NCI-H1417 treated with DMSO at 0.1 percent for 48 hours (cell line): ENCODE measurements at places on chromosomes 2 and 18.
A peak's percentile ranks its signal among the peaks of the same experiment; 100 is the strongest.

- DNase-seq = no peak
Measured at GRCh38 chr2:3254442-3254941, 123.1 kb downstream of the EIPR1 start.

GRCh38 chr2:227462972-227463931 lies 8.7 kb upstream of the AGFG1 start:
- DNase-seq = no peak

DNA sequence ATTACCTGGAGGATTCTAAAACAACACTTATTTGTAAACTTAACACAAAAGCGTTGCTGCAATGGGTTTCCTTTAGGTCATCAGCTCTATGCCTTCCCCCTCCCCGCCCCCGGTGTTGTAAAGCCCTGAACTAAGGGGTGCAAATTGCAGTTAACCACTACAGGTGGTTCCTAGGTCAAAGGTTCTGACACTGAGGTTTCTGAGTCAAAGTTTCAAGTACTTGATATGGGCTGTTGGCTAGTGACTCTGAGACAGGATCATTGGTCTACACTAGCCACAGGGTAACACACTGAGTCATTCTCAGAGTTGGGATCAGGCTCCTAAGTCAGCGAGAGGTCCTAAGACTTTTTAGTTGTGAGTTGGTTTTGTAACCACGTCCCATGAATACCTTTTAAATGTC lies 15.4 kb downstream of the IL1B start:
- no peak for DNase-seq

DNA sequence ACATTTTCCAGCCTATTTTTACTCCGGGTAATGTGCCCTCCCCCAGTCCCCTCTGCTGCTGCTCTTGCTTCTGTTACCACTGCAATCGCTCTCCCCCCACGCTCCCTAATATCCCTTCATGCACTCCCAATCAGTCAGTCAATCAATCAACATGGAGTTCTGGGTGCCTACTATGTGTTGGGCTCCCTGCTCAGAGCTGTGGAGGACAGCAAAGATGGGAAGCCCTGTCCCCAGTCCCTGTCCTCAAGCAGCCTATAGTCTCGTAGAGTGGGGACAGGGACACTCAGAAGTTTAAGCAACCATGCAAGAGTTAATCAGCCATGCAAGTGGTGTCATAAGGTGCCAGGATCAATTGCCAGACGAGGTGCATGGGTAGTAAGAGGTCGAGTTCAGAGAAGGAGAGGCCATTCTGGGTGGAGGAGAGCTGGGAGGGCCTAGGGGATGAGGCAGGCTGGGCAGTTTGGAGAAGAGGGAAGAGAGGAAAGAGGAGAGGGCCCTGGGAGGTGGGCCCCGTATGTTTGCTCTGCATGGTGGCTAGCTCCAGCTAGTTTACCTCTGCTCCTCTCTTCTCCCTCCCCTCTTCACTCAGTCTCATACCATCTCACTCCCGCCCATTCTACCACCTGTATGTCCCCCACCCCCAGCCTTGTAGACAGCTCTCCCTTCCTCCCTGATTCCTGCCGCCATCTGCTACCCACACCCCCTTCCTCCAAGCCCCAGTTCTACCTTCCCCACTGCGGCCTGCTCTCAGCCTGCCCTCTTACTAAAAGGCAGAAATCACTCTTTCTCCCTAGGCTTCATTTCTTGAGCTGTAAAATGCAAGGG lies 3.9 kb downstream of the ASIC4 start:
- DNase-seq = no peak

GRCh38 chr18:12679183-12679786 lies 21.4 kb upstream of the SPIRE1 start:
- no peak for DNase-seq

GRCh38 chr2:214549946-214550345 lies 139.1 kb downstream of the VWC2L start:
- no peak for DNase-seq

GRCh38 chr18:46794607-46795006 lies 37.8 kb upstream of the ST8SIA5 start:
- no peak for DNase-seq

- no peak for DNase-seq
Measured at GRCh38 chr2:239585422-239585821, 184.6 kb upstream of the HDAC4 start.

DNA sequence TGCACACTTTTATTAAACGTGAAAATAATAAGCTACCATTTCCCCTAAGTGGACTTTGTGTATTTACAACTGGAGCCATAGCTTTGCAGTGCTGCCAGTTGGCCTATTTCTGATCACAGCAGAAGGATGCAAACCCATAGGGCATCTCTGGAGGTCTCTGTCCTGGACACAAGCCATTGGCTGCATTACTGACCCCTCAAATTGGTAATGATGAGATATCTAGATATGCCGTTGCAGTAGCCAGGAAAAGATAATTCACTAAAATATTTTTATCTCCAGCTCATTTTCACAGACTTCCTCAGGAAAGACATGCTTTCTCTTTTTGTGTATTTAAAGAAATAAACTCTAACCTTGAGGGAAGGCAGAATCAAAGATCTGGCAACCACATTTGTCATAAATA lies 182.5 kb downstream of the TDRD15 start:
- DNase-seq = no peak

- DNase-seq = no peak
Measured at GRCh38 chr2:158239271-158239670, 137.6 kb downstream of the UPP2 start.

DNA sequence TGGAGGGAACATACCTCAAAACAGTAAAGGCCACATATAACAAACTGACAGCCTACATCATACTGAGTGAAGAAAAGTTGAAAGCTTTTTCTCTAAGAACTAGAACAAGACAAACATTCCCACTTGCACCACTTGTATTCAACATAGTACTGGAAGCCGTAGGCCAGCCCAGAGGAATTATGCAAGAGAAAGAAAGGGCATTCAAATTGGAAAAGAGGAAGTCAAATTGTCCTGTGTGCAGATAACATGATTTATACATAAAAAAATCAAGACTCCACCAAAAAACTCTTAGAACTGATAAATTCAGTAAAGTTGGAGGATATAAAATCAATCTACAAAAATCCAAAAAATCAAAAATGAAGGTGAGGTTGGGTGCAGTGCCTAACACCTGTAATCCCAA lies 8.0 kb upstream of the KDM3A start:
- DNase-seq = no peak

DNA sequence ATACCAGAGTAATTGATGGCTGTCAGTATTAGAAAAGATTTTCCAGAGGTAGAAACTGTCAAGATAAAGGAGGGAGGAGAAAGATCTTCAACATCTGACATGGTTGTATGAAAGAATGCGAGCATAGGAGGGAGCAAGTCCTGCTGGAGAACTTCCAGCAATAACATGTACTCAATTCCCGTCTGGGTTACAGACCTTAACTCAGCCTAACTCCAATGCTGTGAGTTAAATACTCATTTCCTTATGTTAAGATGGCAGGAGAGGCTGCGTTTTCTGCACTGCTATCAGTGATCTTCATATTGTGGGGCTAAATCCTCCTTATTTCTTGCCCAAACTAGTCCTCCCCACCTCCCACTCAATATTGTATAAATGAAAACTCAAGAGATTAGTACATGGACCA lies 6.7 kb upstream of the CERS6 start:
- DNase-seq = no peak

- DNase-seq = no peak
Measured at GRCh38 chr2:42978175-42978886, 185.9 kb upstream of the HAAO start.

- DNase-seq = no peak
Measured at GRCh38 chr18:76528477-76529432, 33.7 kb upstream of the ZNF516 start.

DNA sequence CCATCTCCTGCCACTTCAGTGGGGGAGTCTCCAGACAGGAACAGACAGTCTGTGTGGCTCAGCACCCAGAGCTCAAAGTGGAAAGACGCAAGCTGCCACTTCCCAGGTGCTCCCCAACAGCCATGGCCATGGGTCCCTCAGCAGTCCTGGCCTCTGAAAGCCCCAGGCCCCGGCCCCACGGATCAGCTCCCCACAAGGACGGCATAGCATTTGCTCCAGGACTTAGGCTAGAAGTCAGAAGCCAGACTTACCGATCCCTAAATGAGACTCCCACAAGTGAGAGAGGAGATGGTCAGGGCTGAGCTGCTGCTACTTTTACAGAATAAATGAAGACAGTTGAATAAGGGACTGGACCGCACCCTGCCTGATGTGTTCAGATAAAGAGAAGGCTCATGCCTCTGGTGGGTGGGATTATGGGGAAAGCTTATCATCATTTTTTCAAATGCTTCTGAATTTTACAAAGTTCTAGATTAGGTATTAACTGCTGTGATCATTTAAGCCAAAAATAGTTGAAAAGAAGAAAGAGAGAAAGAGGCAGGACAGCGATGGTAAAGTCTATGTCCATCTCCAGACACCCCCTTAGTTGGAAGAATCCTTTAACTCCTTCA lies 50.5 kb downstream of the ADD2 start:
- no peak for DNase-seq

DNA sequence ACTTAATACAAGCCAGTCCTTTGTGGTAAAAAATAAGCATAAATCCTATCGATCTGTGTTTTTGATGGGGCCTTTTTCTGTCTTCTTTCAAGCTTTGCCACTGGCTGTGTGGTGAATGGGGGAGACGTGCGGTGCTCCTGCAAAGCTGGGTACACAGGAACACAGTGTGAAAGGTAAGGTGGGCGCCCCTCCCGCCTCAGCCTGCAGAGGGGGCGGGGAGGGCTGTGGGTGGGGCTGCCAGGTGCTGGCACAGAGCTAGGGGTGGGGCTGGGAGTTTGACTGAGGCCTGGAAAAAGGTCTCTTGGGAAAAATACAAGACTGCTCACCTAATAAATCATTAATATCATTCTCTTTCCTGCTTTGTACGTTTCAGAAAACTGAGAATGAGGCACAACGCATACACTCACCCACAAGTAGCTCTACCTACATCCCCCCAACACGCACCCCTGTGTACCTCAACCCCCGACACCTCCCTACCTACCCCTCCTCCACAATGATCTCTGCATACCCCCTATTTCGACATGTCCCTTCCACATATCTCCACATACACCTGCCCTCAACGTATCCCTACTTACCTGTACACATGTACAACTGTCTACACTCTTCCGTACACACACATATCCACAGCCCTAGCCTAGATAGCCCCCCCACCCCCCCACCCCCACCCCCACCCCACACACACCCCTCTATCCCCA lies 129.7 kb upstream of the TTC39C start:
- DNase-seq = peak; percentile 65

GRCh38 chr18:25647404-25647803 lies 295.4 kb upstream of the ZNF521 start:
- no peak for DNase-seq

GRCh38 chr2:158686210-158686691 lies 108.9 kb upstream of the DAPL1 start:
- DNase-seq = no peak

DNA sequence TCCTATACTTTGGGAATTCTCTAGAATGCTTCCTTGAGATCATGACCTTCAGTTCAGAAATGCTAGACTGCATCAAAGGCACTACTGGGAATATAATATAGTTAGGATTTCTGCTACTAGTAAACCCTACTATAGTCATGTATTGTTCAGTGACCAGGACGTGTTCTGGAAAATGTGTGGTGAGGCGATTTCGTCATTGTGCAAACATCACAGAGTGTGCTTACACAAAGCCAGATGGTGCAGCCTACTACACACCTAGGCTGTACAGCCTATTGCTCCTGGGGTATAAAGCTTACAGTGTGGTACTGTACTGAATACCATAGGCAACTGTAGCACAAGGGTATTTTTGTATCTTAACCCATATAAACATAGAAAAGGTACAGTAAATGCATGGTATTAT lies 13.0 kb downstream of the CXCR4 start:
- no peak for DNase-seq

DNA sequence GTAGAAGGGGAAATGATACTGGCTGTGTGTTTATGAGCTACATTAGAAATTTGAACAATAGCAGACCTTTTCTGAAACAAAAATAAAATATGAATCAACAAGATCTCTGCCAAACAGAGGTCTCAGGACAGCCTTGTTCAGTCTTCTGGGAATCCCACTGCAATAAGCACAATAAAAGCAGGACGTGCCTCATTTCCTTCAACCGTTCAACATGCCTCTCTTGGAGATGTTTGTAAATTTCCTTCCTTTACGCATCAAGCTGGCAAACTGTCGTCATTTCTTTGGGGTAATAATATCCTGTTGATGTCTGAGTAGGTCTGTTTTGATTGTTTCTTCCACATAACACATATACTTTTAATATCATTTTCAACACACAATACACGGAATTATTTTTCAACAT lies 77.2 kb downstream of the TCF4 start:
- no peak for DNase-seq

GRCh38 chr2:208025814-208026184 lies 472 bp upstream of the PLEKHM3 start:
- DNase-seq = no peak

DNA sequence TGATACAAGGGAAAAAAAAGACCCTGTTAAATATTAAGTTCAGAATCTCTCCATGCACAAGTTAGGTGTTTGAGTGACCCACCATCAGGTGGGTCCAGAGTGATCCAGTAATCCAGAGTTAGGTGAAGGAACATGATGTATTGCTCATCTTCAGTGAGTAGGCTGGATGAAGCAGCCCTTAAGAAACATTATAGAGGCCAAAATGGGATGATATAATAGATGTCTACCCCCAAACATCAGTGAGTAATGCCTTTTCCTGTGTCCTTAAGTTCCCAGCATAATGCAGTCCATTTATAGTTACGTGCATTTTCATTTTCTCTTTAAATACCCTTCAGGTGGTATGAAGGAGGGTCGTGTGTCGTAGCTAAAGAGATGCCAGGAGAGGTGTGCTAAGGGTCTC lies 89.6 kb downstream of the MAP4K4 start:
- no peak for DNase-seq

DNA sequence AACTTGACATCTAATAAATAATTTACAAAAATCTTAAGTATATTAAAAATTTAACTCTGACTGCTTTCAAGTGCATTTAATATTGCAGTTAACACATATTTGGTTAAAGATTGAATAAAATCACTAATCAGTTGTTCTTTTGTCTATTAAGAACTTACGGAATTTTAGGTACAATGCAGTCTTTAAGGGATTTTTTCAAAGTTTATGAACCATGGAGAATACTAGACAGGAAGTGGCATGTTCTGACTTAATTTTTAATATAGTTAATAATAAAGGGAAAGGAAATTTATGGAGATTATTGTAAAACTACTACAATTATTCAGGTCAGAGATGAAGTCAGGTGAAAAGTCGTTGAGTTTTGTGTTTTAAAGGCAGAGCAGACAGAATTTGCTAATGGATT lies 240.9 kb downstream of the CALCRL start:
- DNase-seq = no peak

- no peak for DNase-seq
Measured at GRCh38 chr2:38565333-38565732, 37.4 kb downstream of the HNRNPLL start.

DNA sequence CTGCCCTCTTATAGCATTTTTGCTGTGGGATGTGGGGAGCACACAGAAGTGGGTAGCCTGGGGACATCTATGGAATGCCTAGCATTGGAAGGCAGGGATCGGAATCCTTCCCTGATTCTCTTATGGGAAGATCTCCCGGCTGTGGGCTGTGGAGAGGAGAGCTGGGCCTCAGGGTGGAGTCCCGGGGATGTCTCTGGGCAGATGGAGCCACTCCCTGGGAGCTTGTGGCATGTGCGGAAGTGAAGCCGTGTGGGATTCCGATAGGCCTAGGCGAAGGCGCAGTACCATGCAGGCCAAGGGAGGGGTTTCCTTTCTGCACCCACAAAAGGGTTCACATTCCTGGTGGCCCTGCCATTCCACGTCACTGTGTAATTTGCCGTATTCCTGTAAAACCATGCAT lies 87.9 kb downstream of the GLI2 start:
- no peak for DNase-seq

- no peak for DNase-seq
Measured at GRCh38 chr18:59456657-59457056, 97.6 kb upstream of the LMAN1 start.

- DNase-seq = no peak
Measured at GRCh38 chr2:66667301-66667700, 232.4 kb downstream of the MEIS1 start.
